ENCODE measurements at places on chromosomes 13 and 19. TPM values are rescaled to one million over a fixed set of nuclear protein-coding genes. Genes with fewer than 3 reads are reported as not detected.

The RASGRP4 gene
- total RNA-seq: 0.09 TPM

The PGLYRP1 gene
- not detected for total RNA-seq

The DIAPH3 gene
- 0.35 TPM for total RNA-seq

The LRRC63 gene
- 0.76 TPM for total RNA-seq

The SLC5A5 gene
- total RNA-seq: 3.6 TPM

The ZNF563 gene
- 2.8 TPM for total RNA-seq

The UGGT2 gene
- 0.58 TPM for total RNA-seq

- no peak for DNase-seq
Observed at GRCh38 chr19:3765121-3765520, 2.6 kb downstream of the MRPL54 start.

DNA sequence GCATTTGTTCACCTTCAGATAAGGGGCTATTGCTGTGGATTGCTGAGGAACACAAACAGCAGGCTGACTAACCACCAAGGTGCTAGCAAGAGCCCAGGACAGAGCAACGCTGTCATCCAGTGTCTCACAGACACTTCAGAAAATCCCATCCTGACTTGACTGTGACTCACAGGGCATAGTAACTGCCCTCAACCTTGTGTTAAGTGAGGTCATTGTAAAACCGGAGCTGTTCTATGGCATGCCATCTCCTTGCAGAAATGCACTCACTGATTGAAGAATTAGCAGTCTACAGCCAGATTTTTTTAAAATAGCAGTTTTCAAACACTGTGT, 51.1 kb downstream of the TNFRSF19 start:
- no peak for DNase-seq

- DNase-seq: no peak
Observed at GRCh38 chr13:51246025-51246417, 23.8 kb downstream of the FAM124A start.

GRCh38 chr13:114162533-114162922, 16.5 kb upstream of the CFAP97D2 start:
- no peak for DNase-seq

DNA sequence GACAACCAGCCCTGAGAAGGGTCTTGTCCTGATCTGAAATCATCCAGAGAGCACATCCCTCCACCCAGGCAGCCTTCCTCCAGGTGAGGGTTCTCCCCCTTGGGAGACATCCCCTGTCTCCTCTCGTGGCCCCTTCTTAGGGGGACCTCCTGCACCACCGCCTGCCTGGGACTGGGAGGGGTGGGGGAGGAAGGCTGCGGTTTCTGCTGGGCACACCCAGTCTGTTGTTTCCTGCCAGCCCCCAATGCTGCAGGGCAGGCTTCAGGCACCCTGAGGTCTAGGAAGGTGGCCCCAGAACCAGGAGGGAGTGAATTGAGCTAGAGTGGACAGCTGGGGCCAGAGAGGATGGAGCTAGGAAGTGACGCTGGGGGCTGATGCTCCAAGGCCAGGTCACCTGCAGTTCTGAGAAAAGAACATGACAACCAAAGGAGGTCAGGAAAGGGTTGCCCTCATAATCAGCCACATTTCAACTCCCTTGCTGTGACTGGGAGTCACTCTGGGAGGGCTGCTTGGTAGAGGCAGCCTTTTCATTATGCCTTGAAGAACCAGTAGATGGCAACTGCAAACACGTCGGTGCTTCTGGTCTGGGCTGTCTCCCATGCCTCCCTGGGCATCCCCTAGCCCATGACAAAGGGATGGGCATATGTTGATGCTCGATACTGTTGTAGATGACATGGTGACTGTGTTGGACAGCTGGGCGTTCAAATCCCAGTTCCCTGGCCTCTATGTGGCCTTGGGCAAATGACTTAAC, 1.4 kb downstream of the ARHGEF18 start:
- DNase-seq: peak; percentile 69

GRCh38 chr13:33263976-33264619, 21.5 kb downstream of the STARD13 start:
- no peak for DNase-seq

DNA sequence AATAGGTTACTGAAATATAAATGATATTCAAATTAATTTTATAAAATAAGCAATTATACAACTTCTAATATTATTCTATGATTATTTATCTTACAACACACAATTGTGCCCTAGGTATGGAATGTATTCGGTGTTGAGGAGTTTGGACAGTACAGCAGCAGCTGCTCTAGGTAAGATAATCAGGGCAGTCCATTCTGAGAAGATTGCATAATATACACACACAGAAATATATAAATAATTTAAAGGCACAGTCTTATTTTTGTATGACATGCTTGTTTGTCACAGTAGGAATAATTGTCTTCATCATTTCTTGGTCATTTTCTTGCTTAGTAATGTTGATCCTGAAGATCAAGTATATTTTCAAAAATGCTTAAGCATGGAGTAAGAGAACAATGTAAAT, 849.4 kb upstream of the MIR17HG start:
- DNase-seq: no peak

DNA sequence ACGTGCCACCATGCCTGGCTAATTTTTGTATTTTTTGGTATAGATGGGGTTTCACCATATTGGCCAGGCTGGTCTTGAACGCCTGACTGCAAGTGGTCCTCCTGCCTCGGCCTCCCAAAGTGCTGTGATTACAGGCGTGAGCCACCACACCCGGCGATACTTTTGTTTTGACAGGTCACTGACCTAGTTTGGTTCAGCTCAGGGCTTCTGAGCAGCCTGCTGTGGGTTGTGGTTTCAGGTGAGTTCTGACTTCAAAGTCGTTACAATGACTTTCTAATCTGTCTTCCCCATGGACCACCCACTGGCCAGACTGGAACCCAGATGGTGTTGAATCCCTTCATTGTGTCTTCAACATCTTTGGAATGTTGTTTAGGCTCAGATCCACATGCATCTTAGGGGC, 73.8 kb downstream of the TRPM4 start:
- no peak for DNase-seq

- DNase-seq: no peak
Observed at GRCh38 chr19:16117594-16118033, 5.9 kb downstream of the RAB8A start.

- no peak for DNase-seq
Observed at GRCh38 chr13:46759846-46760245, 37.1 kb downstream of the ESD start.

- DNase-seq: no peak
Observed at GRCh38 chr13:42041684-42042035, 6.8 kb upstream of the DGKH start.

DNA sequence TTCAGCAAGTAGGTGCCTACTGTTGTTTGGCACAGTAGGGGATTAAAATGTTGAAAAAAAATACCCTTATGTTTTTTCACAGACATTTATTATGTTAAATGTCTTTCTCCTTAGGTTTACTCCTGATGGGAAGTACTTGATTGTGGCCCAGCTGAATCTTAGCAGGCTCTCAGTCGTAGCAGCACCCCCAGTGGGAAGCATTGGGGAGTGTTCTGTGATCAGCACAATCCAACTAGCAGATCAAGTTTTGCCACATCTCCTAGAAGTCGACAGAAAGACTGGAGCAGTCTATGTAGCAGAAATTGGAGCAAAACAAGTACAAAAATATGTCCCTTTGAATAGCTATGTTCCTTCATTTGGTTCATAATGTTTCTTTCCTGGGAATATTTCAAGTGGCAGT, 9.3 kb downstream of the NHLRC3 start:
- no peak for DNase-seq

- DNase-seq: no peak
Observed at GRCh38 chr19:4523306-4524110, 5.2 kb upstream of the PLIN4 start.

DNA sequence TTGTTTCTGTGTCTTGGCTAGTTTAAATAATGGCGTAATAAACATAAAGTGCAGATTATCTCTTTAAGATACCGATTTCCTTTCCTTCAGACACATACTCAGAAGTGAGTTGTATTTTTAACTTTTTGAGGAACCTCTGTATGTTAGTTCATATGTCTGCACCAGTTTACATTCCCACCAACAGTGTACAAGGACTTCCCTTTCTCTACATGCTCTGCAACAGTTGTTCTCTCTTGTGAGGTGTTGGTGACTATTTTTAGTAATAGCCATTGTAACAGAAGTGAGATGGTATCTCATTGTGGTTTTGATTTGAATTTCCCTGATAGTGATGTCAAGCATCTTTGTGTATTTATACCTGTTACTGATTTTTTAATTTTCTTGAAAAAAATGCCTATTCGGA, 418.6 kb downstream of the UQCRFS1 start:
- no peak for DNase-seq

- peak; percentile 27 for DNase-seq
Observed at GRCh38 chr13:40153516-40153915, 498.1 kb downstream of the COG6 start.

GRCh38 chr19:18536475-18536874, 6.9 kb downstream of the FKBP8 start:
- no peak for DNase-seq

GRCh38 chr19:1873524-1874473, 10.4 kb upstream of the KLF16 start:
- DNase-seq: no peak
